NCI-H1105 treated with DMSO at 0.1 percent for 48 hours (cell line): ENCODE measurements at places on chromosomes 1 and 21.

DNA sequence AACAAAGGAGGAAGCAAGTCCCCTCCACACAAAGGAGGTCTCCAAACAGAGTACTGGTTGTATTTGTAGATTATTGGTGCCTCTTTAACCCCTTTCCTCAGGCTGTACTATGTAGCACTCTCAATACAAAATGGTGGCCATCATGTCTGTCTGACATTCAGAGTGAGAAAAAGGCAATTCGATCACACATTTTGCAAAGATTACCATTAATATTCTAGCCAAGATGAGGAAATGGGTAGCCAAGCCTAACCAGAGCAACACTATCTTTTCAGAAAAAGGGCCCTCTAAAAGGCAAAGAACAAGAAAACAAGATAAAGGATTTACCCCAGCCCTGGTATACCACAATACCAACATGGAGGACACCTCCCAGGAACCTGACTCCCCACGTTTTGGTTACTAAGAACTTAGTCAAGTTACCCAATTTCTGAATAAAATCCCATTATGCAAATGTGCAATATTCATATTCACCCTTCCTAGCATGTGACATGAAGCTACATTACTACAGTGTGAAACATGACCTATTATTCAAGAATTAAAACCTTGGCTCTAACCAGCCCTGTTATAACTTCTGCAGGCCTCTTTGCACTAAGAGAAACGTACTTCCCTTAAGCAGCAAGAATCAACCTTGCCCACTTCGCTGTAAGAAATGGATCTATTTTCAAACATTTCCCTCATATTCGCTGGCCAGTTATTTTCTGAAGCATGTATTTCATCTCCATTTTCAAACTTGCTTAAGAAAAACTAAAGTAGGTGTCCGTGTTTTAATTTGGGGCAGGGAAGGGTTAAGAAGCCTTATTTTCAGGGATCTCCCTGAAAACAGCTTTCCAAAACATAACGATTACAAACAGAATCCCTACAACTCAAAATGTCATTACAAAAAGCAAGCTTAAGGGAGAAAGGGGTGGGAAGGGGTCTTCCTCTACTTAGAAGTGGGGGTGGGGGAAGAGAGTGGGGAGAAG, 2.1 kb downstream of the KDM5B start:
- DNase-seq, result peak; percentile 34

- peak; percentile 69 for DNase-seq
Measured at GRCh38 chr1:64572222-64572900, 102.4 kb downstream of the CACHD1 start.

DNA sequence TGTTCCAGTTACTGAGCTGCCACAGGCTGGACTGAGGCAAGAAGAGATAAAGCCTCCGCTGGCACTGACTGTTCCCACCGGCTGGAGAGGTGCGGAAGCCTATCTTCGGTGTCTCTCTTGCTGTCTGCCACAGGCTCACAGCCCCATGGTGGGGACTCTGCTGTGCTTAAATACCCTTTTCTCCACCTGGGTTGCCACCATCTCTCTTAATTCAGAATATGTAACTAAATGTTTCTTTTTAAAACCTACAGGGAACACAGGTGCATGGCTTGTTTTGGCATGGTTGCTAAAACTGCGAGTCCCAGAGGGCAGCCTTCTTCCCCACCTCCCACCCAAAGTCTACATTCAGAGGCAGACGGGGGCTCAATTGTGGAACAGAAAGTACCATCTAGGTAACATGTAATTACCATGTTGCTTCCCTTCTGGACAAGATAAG, 8.1 kb upstream of the LBR start:
- no peak for DNase-seq

GRCh38 chr1:110214454-110215404, 4.6 kb downstream of the KCNC4 start:
- DNase-seq, result no peak

- no peak for DNase-seq
Measured at GRCh38 chr1:3003039-3003940, 18.0 kb upstream of the ACTRT2 start.

DNA sequence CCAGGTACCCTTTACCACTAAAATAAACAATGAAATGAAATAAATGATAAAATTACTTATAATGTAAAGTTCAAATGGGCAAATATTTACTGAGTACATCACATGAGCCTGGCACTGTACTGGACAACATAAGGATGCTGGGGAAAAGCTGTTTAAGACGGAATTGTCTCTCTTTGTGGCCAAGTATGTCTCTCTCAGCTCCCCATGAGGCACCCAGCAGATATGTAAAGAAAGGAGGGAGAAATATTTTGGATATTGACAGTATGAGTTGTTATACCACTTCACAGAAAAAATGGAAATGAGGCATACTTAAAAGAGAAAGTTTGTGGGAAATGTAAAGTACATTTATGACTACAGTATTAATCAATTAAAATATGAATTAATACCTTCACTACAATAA, 1.0 kb upstream of the TNFSF4 start:
- DNase-seq, result no peak

- DNase-seq, result no peak
Measured at GRCh38 chr1:204921855-204922516, 51.3 kb downstream of the NFASC start.

- no peak for DNase-seq
Measured at GRCh38 chr21:30964283-30964682, 74.0 kb downstream of the KRTAP19-8 start.

DNA sequence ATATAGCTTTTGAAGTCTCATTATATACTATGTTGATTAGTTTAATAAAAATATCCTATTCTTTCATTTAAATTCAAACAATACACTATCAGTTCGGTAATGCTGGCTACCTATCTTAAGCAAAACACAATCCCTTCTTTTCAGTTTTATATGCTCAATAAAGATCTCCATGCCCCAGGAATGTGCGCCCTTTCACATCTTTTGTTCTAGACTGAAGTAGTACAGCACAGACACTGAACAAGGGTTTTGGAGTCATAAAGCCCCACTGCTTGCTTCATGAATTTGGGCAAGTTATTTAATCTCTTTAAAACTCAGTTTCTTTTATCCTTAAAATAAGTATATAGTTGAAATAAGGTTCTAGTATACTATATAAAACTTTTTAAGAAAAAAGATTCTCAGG, 22.4 kb downstream of the SYDE2 start:
- no peak for DNase-seq

- no peak for DNase-seq
Measured at GRCh38 chr1:182685215-182685614, 828 bp upstream of the RGS8 start.
